ENCODE measurements at places on chromosomes 3 and 15.

- DNase-seq = no peak
Observed at GRCh38 chr3:27559835-27560234, 75.7 kb upstream of the SLC4A7 start.

DNA sequence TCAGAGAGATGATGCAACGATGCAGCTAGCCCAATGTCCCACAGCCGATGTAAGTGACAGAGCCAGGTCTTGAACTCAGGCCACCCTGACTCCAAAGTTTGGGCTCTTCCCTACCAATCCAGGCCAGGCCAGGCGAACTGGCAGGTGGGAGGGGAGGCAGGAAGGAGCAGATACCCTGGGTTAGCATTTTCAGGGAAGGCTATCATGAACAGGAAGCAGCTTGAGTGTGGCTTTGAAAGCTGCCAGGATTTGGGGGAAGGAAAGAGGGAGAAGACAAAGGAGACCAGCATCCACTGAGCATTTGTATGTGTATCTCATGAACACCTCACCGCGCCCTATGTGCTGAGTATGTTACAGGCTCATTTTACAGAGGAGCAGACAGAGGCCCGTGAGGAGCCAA lies 38.8 kb downstream of the LMCD1 start:
- DNase-seq = no peak

DNA sequence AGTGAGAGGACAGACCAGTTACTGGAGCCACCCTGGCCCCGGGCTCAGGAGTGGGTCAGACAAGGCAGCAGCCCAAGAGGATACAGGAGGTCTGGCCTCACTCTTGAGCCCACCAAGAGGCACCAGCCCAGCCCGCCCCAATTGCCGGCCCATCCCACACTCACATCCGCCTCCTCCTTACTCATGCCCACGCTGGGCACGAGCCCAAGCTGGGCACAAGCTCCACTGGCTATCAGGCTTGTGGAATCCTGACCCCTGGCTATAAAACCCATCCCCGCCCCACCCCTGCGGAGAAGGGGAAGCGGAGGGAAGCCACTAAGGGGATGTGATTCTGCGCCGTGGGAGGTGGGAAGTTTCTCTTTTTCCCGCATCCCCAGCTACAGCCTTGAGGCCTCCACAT lies 25.9 kb downstream of the ADCY5 start:
- no peak for DNase-seq

DNA sequence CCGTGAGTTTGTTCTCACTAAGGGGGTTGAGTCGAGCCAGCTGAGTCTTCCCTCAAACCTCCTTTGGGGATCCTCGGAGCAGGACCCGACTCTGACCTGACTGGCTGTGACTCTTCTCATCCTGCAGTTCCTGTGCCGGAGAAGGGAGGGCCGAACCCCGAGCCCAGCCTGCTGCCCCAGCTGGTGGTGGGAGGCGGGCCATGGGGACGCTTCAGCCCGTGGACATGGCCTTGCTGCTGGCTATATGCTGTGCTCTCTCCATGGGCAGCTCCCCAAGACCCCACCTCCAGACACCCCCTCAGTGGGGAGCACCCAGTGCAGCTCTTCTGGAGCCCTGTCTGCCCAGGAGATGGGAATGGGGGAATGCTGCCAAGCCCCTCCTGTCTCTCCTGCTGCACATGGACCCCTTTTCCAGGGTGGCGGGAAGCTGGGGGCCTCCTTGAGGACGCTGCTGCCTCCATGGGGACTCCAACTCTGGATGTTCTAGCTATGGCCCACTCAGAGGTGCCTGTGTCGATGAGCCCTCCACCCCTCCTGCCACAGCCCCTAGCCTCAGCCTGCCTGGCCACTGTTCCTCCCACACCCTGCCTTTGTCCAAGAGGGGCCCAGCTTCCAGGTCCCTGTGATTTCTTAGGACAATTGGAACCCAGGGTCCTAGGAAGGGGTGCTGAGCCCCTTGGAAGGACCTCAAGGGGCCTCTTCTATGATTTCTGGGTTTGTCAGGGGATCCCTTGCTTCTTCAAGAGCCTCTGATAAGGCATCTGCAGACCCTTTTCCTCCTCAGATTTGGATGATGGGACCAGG lies 12.8 kb downstream of the C15orf39 start:
- DNase-seq = no peak

GRCh38 chr3:48678566-48679380 lies 6.9 kb downstream of the NCKIPSD start:
- no peak for DNase-seq

DNA sequence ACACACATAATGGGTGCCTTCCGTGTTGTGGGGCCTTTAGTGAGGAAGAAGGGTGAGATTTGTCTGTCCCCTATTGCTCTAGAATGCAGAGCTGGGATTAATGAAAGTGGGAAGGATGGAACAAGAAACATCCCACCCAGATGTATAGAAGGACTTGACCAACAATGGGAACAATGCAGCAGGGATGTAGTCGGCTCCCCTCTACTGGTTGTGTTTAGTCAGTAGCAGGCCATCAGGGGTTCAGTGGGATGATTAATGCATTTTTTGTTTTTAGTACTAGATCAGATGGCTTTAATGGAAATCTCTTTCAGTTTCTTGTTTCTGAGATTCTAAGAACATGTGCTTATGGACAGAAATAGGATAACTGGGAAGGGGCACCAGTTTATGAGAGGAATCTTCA lies 156.0 kb upstream of the ROPN1 start:
- no peak for DNase-seq

Data from stimulated activated CD8-positive, alpha-beta memory T cell treated with anti-CD3 and anti-CD28 coated beads, Interleukin-7, amount 100 ng/mL, for 4 hours (primary cell).